Right renal pelvis (tissue), 4 donors: ENCODE measurements at places on chromosomes 7 and 10. TPM values are rescaled to one million over a fixed set of nuclear protein-coding genes. Genes with fewer than 3 reads are reported as not detected.

The PIK3AP1 gene
- polyA plus RNA-seq = 5.3 TPM

The SORCS3 gene
- polyA plus RNA-seq = 3.2 TPM

The ZEB1 gene
- 30.6 TPM for polyA plus RNA-seq

The OR2A1 gene
- polyA plus RNA-seq = 1.1 TPM

The OR2A7 gene
- 15.2 TPM for polyA plus RNA-seq

The ELAPOR2 gene
- 10.8 TPM for polyA plus RNA-seq

The HGF gene
- polyA plus RNA-seq = 2.5 TPM

The FXYD4 gene
- polyA plus RNA-seq = not detected

The MBL2 gene
- not detected for polyA plus RNA-seq

The LIPK gene
- not detected for polyA plus RNA-seq

The AKR1E2 gene
- 8.9 TPM for polyA plus RNA-seq

The SLC26A3 gene
- polyA plus RNA-seq = 0.35 TPM

The LIPN gene
- polyA plus RNA-seq = not detected

The BTBD16 gene
- polyA plus RNA-seq = 0.69 TPM

The DYDC2 gene
- 2.1 TPM for polyA plus RNA-seq

The FAM25G gene
- not detected for polyA plus RNA-seq

The HOXA3 gene
- polyA plus RNA-seq = 32.6 TPM

The PRLHR gene
- polyA plus RNA-seq = 0.01 TPM

The ACSM6 gene
- polyA plus RNA-seq = 0.67 TPM

The HEPACAM2 gene
- polyA plus RNA-seq = 5.9 TPM

The NKX2-3 gene
- polyA plus RNA-seq = not detected

The SNCG gene
- 31.4 TPM for polyA plus RNA-seq

The IFIT2 gene
- polyA plus RNA-seq = 10.5 TPM

The TMEM236 gene
- 0.29 TPM for polyA plus RNA-seq

The FFAR4 gene
- not detected for polyA plus RNA-seq

The STEAP1B gene
- 1.4 TPM for polyA plus RNA-seq

The TIMM23 gene
- polyA plus RNA-seq = 67.3 TPM

The MYO1G gene
- 0.44 TPM for polyA plus RNA-seq

The OLAH gene
- 0.96 TPM for polyA plus RNA-seq

The TMEM60 gene
- polyA plus RNA-seq = 29.4 TPM

The FOXI2 gene
- 2.3 TPM for polyA plus RNA-seq

The EPHB4 gene
- polyA plus RNA-seq = 96.3 TPM

The NUTM2D gene
- polyA plus RNA-seq = 9.1 TPM

The HTR7 gene
- 0.65 TPM for polyA plus RNA-seq

The NODAL gene
- 0.17 TPM for polyA plus RNA-seq

The ANKRD22 gene
- polyA plus RNA-seq = 0.52 TPM

The MYOF gene
- polyA plus RNA-seq = 40.2 TPM

The TMEM139 gene
- polyA plus RNA-seq = 63.1 TPM

The TAC1 gene
- polyA plus RNA-seq = not detected

The HIPK2 gene
- 98.3 TPM for polyA plus RNA-seq

The LRRD1 gene
- 0.24 TPM for polyA plus RNA-seq

The GPRIN2 gene
- polyA plus RNA-seq = 3.2 TPM

The WNT8B gene
- polyA plus RNA-seq = 0.69 TPM

The MUC12 gene
- polyA plus RNA-seq = not detected

The ICA1 gene
- polyA plus RNA-seq = 30.3 TPM

The BICC1 gene
- polyA plus RNA-seq = 84.2 TPM

The DEPP1 gene
- polyA plus RNA-seq = 8.0 TPM

The SPDYE2B gene
- polyA plus RNA-seq = 0.62 TPM

The FRAT1 gene
- polyA plus RNA-seq = 4.0 TPM

The ZNF12 gene
- polyA plus RNA-seq = 46.2 TPM

The OR9A2 gene
- not detected for polyA plus RNA-seq

The BHLHA15 gene
- polyA plus RNA-seq = 0.44 TPM

The SVOPL gene
- 2.8 TPM for polyA plus RNA-seq

The FAM24B gene
- 4.2 TPM for polyA plus RNA-seq

The NPSR1 gene
- polyA plus RNA-seq = not detected

The ZNF727 gene
- polyA plus RNA-seq = not detected

The MYH16 gene
- not detected for polyA plus RNA-seq
